ENCODE measurements at places on chromosomes 2 and 18.

- DNase-seq, result no peak
Measured at GRCh38 chr18:7876354-7877104, 309.4 kb downstream of the PTPRM start.

DNA sequence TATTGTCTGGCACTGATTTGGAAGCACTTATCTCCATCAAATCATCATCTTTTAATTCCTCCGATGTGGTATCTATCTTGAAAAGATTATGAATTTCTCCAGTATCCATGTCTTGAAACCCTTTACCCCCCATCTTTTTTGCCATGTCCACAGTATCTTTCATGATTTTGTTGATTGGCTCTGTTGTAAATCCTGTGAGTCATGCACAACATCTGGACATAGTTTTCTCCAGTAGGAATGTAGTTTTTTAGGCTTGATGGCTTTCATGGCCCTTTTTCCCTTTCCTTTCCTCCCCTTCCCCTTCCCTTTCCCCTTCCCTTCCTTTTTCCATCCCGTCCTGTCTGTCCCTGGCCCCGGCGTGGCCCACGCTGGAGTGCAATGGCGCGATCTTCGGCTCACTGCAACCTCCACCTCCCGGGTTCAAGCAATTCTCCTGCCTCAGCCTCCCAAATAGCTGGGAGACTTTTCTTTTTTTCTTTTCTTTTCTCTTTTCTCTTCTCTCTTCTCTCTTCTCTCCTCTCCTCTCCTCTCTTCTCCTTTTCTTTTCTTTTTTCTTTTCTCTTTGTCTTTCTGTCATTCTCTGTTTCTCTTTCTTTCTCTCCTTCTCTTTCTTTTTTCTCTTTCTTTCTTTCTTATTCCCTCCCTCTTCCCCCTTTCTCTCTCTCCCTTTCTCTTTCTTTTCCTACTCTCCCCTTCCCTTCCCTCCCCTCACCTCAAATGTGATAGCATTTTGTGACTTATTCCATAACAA, 18.4 kb upstream of the ZNF638 start:
- DNase-seq, result no peak

- no peak for DNase-seq
Measured at GRCh38 chr2:6650311-6650710, 215.4 kb downstream of the CMPK2 start.

GRCh38 chr18:45774065-45774521, 50.1 kb downstream of the SLC14A1 start:
- DNase-seq, result no peak

DNA sequence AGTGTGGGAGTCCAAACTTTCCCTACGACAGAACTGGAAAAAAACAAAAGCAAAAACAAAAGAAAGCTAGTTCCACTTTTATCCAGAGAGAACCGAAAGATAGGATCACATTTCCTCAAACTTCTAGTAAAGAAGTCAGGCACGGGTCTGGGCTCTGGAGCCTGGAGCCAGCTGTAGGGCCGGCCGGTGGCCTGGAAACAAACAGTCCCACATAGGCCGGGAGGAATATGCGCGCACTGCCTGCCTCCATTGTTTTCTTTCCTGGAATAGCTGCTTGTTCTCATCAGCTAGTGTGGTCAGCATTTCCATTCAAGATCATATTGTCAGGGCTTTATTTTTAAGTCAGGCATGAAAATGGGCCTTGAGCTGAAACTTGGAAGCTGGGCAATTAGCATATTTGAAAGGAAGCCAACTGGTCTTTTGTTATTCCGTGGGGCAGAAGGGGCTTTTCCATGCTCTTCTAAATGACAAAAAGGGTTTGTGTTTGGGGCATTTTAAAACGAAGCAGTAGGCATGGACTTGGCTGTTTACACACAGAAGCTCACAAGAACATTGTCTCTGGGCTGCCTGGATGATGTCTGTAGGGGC, 58.7 kb upstream of the RFX8 start:
- DNase-seq, result peak; percentile 45

- DNase-seq, result peak; percentile 91
Measured at GRCh38 chr2:46847185-46847710, 68.4 kb downstream of the MCFD2 start.

DNA sequence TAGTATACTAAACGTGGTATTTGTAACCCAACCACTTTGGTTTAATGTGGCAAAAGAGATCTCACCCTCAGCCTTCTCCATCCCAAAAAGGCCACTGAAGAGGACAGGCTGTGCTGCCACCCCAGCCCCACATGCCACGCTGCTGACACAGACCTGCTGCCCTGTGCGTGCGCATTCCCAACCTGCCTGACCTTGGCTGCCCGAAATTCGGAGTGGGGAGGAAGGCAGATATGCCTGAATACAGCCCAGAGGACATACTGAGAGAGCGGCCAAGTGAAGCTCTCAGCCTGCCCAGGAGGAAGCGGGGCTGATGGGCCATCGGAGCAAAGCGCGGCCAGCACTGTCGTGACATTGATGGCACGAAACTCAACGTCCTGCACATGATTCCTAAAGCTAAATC, 70.0 kb downstream of the HDAC4 start:
- no peak for DNase-seq

- no peak for DNase-seq
Measured at GRCh38 chr2:128489526-128490273, 171.0 kb upstream of the HS6ST1 start.

DNA sequence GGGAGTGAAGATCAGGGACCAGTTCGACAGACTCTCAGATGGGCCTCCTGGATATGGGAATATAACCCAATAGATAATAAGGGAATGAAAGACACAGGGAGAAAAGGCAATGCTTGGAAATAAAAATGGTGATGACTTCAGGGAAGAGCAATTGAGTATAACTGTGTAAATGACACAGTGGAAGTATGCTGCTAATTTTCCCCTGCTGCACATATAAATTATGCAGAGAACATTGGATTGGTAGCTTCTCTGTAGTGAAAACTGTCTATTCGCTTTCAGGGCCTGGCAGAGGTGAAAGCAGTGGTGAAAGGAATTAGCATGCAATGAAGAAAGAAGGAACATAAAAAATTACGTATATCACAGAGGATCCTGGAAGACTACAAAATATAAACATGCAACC, 398.2 kb upstream of the CDH2 start:
- no peak for DNase-seq

GRCh38 chr2:100339823-100340222, 17.5 kb upstream of the LONRF2 start:
- DNase-seq, result no peak

DNA sequence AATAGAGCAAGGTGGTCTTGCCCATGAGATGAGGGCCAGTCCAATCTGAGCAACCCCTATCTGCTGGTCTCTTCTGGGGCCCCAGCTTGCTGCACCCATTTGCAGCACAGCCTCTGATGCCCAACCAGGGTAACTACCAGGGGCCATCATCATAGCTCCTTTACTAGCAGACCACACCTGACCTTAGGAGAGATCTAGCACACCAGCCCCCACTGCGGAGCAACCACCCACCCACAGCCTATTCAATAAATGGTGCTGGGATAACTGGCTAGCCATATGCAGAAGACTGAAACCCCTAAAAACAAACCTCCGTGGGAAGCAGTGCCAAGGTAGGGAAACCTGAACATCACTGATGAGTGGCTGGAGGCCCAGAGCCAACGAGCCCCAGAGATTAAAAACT, 196.1 kb upstream of the RBBP8 start:
- DNase-seq, result no peak

Measured in right hindlimb (tissue), 1 donor.